ENCODE measurements at places on chromosomes 3 and 15. TPM values are rescaled to one million over a fixed set of nuclear protein-coding genes. Genes with fewer than 3 reads are reported as not detected.

GRCh38 chr15:25541228-25541627 is 102.4 kb upstream of the UBE3A start:
- DNase-seq = no peak

The KCNMB3 gene
- total RNA-seq = 2.1 TPM

- DNase-seq = no peak
These were observed 33.9 kb downstream of the PTPRG start for GRCh38 chr3:61595288-61595687.

The PSMD6 gene
- 61.6 TPM for total RNA-seq

- DNase-seq = no peak
These were observed 229.2 kb downstream of the CDIN1 start for GRCh38 chr15:36808411-36809160.

The ACTRT3 gene
- total RNA-seq = 2.5 TPM

The GABPB1 gene
- 9.7 TPM for total RNA-seq

DNA sequence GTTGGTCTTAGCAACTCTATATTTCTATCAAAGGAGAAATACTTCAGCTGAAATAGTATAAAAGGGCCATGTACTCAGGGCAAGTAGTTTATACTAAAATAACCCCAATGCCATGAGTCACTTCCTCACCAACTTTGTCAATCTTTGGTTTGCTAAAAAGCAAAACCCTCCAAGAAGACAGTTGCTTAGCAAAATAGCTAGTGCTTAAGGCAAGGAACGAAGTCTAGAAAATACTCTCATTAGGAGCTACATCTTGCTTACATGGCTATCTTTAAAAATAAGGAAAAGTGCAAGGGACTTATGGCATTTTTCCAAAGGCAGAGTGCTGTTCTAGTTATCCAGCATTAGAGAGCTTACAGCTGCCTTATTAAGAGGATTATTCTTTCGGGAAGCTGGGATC is 28.4 kb downstream of the P3H2 start:
- no peak for DNase-seq

The CLSTN2 gene
- total RNA-seq = 22.9 TPM
